Myocyte (in vitro differentiated cells): ENCODE measurements at places on chromosomes 6 and 20. TPM values are rescaled to one million over a fixed set of nuclear protein-coding genes. Genes with fewer than 3 reads are reported as not detected.

DNA sequence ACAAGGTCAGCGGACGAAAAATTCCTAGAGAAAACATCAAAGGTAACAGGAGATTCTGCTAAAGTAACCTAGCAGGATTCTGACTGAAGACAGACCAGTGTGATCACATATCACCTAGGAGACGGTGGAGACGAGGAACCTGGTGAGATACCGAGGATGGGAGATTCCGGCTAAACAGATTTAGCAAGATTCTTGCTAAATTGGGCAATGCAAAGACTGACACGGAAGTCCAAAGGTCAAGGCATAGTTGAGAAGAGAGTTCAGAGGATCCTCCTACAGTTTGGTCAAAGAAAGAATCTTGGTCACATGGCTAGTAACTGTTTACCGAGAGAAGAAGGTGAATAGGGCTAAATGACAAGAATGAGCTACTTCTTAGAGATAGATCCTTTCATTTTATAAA is 61.1 kb downstream of the TMEM170B start:
- no peak for DNase-seq

DNA sequence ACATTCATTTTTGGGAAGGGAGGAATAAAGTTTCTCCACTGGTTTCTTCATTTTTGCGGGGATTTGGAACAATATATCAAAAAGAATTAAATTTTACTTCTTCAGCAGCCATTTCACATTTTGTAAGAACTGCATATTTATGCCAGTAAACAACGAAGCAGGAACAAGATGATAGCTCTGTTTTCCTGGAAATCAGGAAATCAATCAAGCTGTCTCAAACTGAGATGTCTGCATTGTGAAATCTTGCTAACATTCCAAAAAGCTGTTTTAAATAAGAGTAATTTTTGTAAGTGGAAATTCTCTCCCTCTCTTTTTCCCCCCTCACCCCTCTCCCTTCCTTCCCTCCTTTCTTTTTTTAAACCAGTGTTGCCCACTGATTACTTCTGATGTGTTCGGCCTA is 20.0 kb downstream of the MAPK13 start:
- DNase-seq: no peak

DNA sequence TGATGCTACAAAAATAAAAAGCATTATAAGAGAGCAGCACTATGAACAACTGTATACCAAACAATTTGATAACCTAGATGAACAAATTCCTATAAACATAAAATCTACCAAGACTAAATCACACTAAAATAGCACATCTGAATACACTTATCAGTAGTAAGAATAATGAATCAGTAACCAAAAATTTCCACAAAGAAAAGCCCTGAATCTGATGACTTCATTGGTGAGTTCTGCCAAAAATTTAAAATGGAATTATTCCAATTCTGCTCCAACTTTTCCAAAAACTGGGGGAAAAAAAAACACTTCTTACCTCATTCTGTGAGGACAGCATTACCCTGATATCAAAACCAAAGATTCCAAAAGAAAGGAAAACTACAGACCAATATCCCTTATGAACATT is 206.2 kb downstream of the WDR27 start:
- DNase-seq: peak; percentile 34

DNA sequence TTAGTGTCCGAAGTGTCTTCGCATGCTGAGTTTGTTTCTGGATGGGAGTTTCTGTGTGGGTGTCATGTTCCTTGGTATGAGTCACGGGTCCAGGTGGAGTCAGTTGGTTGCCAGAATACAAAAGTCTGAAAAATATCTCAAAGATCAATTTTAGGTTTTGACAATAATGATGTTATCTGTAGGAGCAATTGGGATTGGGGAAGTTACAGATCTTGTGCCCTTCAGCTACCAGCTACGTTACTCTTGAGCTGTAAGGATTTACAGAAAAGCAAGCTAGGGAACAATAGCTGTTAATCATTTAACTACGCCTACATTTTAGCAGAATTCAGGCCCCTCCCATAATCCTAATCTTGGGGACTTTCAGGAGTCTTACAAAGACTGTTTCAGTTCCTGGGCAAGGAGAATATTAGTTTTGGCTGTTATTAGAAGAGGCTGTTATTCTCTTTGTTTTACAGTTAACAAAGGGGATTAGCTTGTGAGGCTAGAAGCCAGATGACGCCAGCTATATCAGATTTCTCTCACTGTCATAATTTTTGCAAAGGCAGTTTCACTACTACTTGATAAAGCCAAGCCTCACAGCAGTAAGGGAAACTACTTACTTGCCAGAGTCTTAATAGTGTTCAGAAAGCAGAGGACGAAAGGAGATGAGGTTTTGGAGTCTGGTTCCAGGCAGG is 15.4 kb upstream of the SLC22A16 start:
- peak; percentile 75 for DNase-seq

DNA sequence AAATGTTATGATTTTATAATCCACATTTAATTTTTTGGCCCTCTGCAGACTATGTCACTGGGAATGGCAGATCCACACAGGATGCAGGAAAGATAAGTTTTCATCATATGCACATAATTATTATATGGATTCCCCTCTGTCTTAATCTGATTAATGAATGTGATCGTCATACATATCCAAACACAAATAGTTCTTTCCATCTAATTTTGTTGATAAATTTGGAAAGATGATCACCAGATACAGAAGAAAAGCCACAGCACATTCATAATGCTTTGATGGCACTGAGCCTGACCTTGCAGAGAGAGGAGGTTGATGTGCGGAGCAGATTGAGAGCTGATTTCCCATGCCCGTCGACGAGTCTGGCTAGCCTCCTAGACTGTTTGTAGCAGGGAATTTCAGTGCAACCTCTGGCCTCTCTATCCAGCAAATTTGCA is 471.5 kb downstream of the EPM2A start:
- DNase-seq: no peak

DNA sequence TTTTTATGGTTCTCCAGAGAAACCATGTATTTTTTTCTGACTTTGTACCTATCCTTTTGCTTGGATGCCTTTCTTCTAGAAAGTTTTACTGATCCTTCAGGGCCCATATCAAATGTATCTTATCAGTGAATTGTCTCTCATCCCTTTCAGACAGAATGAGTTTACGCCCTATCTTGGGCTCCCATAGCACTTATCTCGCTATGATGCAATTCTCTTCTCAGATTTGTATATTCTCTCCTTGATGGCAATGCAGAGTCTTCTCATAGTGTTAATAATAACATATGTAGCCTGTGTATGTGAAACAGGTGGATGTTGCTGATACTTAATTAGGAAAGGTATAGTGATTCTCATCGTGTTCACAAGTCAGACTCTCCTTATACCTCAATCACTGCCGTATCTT is 336.2 kb downstream of the UTRN start:
- DNase-seq: no peak

GRCh38 chr20:63619505-63619904 is 7.4 kb downstream of the GMEB2 start:
- DNase-seq: no peak

GRCh38 chr20:46210672-46211330 is 92.7 kb downstream of the CD40 start:
- DNase-seq: no peak

DNA sequence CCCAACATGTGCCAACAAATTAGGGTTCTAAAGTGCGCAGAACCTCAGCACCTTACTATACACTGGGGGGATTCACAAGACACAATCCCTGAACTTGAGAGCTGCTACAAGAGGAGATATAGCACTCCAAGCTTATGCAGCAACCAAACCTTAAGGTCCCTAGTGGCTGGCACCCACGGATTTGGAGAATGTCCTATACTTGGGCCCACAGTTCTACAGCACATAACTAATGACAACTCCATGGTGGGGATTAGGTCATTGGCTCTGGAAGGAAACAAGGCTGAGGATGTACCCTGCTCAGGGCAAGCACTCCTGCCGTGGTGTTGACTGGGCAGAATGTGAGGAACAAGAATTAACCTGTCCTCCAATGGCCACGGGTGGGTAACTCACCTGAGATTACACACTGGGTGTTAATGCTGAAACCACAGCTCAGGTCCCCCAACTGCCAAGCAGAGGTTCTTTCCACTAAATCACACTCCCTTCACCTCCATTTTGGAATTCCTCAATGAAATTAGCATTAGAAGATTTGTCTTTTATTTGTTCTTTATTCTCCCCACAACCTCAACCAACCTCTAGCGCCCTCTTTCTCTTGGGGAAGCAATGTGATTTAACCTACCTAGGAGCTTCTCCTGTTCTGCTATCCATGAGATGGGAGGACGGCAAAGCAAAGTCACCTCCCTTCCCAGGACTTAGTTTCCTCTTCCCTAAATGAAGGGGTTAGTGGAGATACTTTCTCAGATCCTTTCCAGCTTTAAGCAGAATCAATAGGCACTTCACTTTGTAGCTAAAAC is 32.0 kb downstream of the TRERF1 start:
- DNase-seq: no peak

- DNase-seq: peak; percentile 73
These were observed 1.7 kb downstream of the SOD2 start for GRCh38 chr6:159691133-159691962.

DNA sequence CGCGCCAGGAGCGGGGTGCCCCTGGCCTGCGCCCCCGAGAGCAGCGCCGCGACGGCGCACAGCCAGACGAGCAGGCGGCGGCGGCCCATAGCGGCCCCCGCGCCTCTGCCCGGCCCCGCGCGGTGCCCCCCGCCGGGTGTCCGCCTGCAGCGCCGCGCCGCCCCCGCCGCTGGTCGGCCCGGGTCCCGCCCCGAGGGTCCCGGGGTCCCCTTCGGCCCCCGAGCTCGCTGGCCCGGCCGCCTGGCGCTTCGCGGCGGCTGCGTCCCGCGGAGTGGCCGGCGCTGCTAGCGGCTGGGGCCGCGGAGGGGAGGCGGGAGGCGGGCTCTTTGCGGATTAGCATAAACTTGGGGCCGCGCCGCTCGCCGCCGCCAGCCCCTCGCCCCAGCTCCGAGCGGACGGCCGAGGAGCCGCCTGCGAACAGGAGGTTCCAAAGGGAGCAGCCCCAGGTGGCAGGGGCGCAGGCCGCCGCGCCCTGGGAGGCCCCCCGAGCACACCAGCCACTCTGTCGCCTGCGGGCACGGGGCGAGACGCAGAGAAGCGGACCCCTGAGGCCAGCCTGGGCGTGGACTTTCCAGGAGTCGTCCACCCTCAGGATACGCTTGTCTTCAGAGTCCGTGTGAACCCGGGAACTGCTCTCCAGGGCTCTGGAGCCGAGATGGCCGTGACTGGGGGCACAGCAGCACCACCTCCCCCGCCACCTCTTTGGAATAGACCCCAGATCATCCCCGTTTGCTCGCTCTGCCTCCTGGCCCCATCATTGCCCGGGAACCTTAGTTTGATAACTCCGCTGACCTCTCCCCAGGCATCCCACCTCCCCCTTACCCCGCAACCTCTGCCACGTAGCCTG is at the start of gene EMILIN3:
Gene EMILIN3, minus strand, starts transcription at position 273 of the 847 bp plus-strand sequence. Its CDS starts 184 bp downstream, at position 89.
- no peak for DNase-seq

- no peak for DNase-seq
These were observed 12.1 kb downstream of the EXOC2 start for GRCh38 chr6:680666-681340.

DNA sequence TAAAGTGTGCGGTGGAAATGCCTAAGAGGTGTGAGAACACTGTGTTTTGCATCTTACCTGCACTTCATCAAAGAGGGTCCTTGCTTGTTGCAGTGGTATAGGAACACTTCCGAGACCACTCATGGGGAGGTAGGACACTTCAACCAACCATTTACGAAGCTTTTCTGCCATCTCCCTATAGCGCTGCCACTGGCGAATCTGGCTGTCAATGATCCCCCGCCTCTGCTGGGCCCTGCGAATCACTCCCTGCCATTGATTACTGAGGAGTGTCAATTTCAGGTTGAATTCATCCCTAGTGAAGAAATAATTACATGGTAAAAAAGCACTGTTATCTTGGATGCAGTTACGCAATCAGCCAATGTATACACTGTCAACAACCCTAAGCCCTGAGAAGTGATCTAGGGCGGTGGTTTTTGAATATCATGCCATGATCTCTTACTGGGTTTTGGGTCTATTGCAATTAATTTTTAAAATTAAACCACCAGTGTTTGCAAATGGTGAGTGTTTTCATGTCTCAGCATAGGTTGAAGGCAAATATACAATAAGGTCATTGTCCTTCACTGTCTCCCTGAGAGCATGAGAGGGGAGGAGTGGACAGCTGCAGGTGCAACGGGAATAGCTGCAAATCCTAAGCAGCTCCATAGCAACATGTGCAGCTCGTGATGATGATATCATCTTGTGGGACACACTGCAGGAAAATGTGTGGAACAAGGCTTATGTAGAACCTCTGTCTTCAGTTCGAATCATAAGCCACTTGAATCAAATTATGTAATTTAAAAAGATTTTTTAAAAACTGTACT is 400.6 kb downstream of the ESR1 start:
- DNase-seq: no peak

Gene RNF39
- not detected in 2 replicates for total RNA-seq

Gene TXLNB
- 65.8 and 77.7 TPM in 2 replicates for total RNA-seq

Gene HECA
- 15.0 and 15.6 TPM in 2 replicates for total RNA-seq

Gene TUBB1
- total RNA-seq: not detected in 2 replicates

Gene PNRC1
- 81.7 and 85.3 TPM in 2 replicates for total RNA-seq
